COLO829 (cell line): ENCODE measurements at places on chromosomes 6 and 20.

- no peak for DNase-seq
Observed at GRCh38 chr6:150876598-150876997, 11.1 kb downstream of the MTHFD1L start.

DNA sequence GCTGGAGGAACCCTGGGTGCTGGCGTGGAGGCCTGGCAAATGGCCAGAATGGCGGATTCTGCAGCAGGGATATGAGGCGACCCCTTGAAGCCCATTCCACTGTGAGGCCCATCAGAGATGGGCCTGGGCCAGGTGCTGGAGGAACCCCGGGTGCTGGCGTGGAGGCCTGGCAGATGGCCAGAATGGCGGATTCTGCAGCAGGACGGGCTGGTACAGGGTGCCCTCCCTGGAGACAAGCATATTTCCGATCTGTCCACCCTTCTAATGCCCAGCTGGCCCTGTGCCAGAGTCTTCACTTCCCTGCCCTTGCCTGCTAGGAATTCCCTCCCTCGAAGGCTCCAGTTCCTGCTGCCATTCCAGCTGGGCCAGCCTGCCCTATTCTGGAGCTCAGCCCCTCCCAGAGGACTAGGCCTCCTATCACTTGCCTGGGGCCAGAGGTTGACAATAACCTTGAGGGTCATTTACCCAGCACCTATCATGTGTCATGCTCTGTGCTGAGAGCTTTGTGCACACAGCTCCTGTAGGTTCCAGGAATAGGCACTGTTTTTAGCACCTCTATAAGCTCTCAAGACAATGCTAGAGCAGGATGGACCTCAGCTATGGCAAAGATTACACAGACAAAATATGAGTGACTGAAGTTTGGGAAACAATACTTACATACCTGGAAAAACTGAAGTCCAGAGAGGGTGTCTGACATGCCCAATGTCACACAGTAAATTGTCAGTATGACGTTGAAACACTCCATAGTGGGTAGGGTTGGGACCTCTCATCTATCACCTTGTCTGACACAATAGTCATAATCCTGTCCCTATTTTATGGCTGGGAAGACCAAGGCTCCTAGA, 21.4 kb downstream of the SUN5 start:
- DNase-seq, result no peak

- DNase-seq, result no peak
Observed at GRCh38 chr6:17460862-17461261, 67.5 kb downstream of the CAP2 start.

GRCh38 chr6:65289491-65289890, 417.5 kb downstream of the EYS start:
- peak; percentile 0 for DNase-seq

- no peak for DNase-seq
Observed at GRCh38 chr6:69162811-69163210, 527.7 kb downstream of the ADGRB3 start.

- no peak for DNase-seq
Observed at GRCh38 chr6:39079197-39080125, 30.9 kb downstream of the GLP1R start.

GRCh38 chr6:155717374-155717773, 261.7 kb upstream of the NOX3 start:
- no peak for DNase-seq

DNA sequence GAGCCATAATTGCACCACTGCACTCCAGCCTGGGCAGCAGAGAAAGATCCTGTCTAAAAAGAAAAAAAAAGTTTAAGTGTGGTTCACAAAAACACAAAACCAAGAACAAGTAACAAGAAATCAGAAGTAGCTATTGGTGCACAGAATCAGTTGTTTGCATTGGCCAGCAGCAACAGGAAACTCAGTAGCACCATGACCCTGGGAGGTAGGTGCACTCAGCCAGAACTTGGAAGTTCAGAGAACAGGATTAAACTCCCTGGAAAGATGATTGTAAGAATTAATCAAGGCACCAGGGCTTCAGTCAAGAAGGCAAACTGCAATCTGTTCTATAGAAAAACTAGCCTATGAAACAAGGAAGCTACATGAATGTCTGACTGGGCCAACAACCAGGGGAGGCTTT, 267.9 kb downstream of the COL12A1 start:
- DNase-seq, result no peak

GRCh38 chr20:64092258-64093012, 8.2 kb upstream of the LKAAEAR1 start:
- no peak for DNase-seq

GRCh38 chr6:18147160-18147559, 7.7 kb downstream of the TPMT start:
- DNase-seq, result no peak

- DNase-seq, result no peak
Observed at GRCh38 chr6:2028457-2029038, 216.9 kb downstream of the GMDS start.

DNA sequence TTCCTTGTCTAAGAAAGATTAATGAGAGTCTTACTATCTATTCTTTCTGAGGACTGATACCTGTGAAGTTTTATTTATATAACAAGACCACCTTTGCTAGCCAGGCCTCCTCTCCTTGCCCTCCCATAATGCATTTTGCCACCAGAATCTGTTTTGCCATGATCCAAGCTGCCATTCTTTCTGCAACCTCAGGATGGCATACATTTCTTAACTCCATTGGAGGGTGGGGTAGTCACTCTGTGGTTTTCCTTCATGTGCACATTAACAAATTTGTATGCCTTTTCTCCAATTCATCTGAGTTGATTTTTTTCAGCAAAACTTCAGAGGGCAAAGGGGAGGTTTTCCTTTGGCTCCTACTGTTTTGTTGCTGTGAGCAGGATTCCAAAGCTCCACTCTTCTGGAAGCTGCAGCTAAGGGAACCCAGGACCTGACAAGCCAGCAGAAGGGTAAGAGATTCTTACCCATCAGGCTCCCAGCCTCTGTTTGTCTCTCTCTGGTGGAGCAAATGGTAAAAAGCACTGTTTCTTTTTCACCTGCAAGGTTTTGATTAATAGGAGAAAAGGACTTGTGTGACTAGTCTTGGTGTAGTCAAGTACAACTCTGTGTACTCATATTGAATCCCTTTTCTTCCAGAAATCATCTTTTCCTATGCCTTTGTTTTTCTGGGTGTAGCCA, 26.2 kb upstream of the ENPP4 start:
- DNase-seq, result no peak

GRCh38 chr6:166005944-166006899, 161.4 kb downstream of the TBXT start:
- peak; percentile 87 for DNase-seq

DNA sequence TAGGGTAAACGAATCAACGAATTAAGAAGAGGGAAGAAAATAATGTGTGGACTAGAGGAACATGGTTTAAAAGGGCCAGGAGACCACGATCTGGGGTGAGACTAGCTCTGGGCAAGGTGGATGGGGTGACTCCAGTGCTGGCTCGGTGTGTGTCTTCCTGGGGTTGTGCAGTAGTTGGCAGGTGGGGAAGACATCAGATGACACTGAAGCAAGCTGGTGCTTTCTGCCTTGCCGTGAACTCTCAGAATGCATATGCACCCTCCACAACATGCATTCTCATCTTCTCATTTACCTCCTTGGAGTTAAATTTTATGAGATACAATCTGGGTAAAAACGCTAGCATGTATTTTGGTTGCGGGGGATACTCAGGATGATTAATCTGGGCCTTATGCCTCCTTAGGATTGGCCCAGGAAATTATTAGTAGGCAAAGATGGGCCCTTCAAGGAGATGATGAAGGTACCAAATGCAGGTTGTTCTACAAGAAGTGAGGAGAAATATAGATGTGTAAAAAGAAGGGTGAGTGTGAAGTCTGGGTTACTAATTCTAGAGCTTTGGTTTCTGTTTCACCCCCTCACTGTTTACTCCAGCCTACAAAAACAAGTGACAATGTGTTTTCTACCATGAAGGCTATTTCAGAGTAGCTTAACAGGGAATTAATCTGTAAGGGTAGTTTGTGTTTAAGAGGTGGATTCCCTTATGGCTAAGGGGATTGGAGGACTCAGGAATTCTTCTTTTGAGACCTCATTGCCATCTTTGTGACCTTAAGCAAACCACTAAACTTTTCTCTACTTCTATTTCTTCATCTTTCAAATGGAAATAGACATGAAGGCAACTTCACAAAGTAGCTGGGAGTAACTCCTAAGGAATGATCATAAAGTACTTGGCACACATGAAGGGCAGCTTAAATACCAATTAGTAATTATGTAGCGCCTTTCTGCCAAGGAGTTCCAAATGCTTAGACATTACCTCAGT, 71.0 kb upstream of the SUPT3H start:
- DNase-seq, result no peak

- DNase-seq, result no peak
Observed at GRCh38 chr6:130202782-130203181, 20.0 kb downstream of the SAMD3 start.

DNA sequence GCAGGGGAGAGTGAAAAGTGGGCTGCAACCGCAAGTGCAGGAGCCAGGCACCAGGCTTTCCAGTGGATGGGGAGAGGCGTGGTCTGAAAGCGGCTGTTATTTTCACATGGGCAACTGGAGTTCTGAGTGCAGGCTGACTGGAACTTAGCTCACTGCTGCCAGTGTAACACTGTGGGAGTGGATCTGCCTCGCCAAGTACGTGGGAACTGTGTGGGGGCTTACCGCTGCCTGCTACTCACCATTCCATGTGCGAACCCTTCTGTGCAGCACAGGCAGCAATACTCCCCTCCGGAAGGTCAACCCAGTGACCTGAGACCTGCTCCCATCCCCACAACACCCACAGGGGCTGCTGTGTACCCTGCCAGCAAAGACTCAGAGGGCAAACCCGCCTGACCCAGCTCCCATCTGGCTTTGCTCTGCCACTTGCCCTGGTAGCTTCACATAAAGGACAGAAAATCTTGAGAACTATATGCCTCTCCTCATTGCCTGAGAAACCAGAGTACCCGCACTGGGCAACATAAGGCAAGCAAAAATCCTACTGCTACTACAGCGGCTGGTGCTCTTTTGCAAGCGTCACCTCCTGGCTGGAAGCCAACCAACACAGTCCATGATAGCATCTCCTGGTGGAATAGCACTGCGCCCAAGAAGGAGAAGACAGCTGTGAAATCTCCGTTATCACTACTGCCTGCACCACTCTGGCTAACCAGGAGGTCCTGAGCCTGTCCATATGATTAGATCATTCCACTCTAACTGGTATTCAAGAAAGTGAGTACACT, 54.4 kb upstream of the SIRPG start:
- no peak for DNase-seq

GRCh38 chr6:52341561-52342260, 20.2 kb upstream of the PAQR8 start:
- no peak for DNase-seq

DNA sequence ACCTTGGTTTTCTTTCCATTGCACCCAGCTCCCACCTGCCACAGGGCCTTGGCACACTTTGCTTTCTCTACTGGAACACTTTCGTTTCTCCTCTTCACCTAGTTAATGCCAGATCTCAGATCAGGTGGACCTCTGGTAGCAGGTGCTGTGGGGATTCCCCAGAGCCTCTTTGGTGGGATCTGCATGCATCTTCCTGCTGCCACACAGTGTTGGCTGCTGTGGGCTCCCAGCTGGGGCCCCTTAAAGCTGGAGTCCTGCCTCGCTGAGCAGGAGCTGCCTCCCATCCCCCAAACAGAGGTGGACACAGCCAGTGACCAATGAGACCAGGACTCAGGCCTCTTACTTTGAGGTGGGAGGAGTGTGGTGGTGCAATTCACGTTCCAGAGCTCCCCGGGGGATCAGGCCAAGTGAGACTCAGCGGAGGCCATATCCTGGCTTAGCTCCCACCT, 28.4 kb downstream of the CEBPB start:
- DNase-seq, result no peak

DNA sequence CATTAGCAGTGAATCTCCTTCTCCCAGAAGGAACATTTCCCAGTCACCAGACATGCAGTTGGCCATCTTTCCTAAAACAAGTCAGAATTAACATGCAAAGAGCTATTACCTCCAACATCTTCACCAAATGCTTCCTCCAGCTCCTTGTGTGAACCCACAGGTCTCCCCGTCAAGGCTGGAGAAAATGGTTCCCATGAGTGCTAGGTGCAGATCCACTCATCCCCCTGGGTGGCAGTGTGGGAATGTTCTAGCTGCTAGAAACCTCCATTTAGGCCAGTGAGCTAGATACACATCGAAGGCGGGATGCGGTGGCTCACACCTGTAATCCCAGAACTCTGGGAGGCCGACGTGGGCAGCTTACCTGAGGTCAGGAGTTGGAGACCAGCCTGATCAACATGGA, 603.9 kb upstream of the SLC35B3 start:
- no peak for DNase-seq

- DNase-seq, result no peak
Observed at GRCh38 chr6:153538491-153538890, 407.4 kb upstream of the RGS17 start.

GRCh38 chr6:100456141-100456907, 8.4 kb downstream of the SIM1 start:
- no peak for DNase-seq

DNA sequence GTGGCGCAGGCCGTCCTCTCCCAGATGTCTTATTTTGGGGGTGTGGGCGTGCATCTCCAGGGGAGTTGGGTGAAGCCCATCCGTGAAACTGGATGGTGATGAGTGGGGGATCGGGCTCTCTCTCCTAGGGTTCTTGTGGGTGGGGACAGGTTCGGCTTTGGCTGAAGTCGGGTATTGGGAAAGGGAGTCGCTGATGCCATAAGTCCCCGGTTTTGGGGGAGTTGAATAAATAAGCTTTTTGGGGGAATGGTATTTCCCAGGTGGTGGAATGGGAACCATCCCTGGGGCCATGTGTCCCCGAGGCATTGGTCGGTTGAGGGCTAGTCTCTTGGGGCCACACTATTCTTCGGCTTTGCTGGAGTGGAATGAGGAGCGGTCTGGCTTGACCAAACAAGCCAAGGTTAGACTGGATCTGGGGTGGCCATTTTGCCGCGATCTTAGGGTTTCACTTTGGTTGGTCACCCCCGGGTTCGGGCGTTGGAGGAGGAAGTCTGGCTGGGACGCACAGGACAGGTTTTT, 481 bp downstream of the ZNF133 start:
- DNase-seq, result no peak

DNA sequence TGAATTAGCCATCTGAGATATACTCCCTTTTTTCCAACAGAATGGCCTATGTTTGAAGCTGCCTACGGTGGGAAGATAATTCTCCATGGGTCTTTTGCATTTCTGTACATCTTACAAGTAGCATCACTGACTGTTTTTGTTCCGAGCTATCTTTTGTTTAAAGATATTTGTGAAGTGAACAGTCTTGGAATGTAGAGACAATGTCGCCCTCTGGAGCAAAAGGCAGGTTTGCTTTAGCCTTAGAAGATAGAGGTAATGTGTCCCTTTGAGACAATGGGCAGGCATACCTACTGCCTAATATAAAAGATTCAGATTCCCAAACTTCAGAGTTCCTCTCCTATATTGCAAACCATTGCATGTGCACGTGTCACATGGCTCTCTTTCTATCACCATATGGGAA, 347.8 kb upstream of the CNR1 start:
- DNase-seq, result no peak
